ENCODE measurements at places on chromosomes 5 and 9. TPM values are rescaled to one million over a fixed set of nuclear protein-coding genes. Genes with fewer than 3 reads are reported as not detected.

Gene SH2D3C
- total RNA-seq, result 70.4 TPM

Gene PCDHGA6
- 0.12 TPM for total RNA-seq

Gene TLX3
- total RNA-seq, result not detected

Gene FCN1
- total RNA-seq, result not detected

Gene TAS2R1
- not detected for total RNA-seq

Gene TNC
- not detected for total RNA-seq

Gene MYMK
- not detected for total RNA-seq

Gene PCDHB8
- total RNA-seq, result not detected

Gene ARHGEF39
- 13.8 TPM for total RNA-seq

Gene PTCD2
- 8.9 TPM for total RNA-seq

Gene BSPRY
- total RNA-seq, result 2.5 TPM

Gene FAM169A
- 4.0 TPM for total RNA-seq

Gene EIF4E1B
- not detected for total RNA-seq

Gene INSL4
- not detected for total RNA-seq

Gene OBP2A
- total RNA-seq, result not detected

Gene COMMD10
- total RNA-seq, result 31.3 TPM

Gene BBLN
- 95.0 TPM for total RNA-seq

Gene HEMGN
- 2.0 TPM for total RNA-seq

Gene FAM221B
- total RNA-seq, result not detected

Gene AMBP
- not detected for total RNA-seq

Gene PLAC8L1
- total RNA-seq, result 0.39 TPM

Gene PCDH12
- 0.77 TPM for total RNA-seq

Gene PCDHA9
- total RNA-seq, result not detected

Gene PHPT1
- total RNA-seq, result 87.5 TPM

Gene ANKRD34B
- total RNA-seq, result not detected

Gene CDH9
- not detected for total RNA-seq

Gene PCDHB11
- total RNA-seq, result not detected

Gene EQTN
- not detected for total RNA-seq

Gene SPATA31A5
- total RNA-seq, result not detected

Gene PITX1
- 0.08 TPM for total RNA-seq

Gene NFIB
- not detected for total RNA-seq

Gene PCDHGA2
- not detected for total RNA-seq

Gene PCDHB12
- total RNA-seq, result not detected

Gene TLE1
- total RNA-seq, result 0.53 TPM

Gene FRMD3
- 1.0 TPM for total RNA-seq

Gene EGR1
- total RNA-seq, result 11.8 TPM

Gene CYSRT1
- total RNA-seq, result 0.36 TPM

Gene SLCO6A1
- not detected for total RNA-seq

Gene PNPLA7
- total RNA-seq, result 7.0 TPM

Gene ARHGEF37
- total RNA-seq, result 0.51 TPM

Gene SLC25A51
- 32.3 TPM for total RNA-seq

Gene NIPSNAP3A
- 19.7 TPM for total RNA-seq

Gene NPR3
- not detected for total RNA-seq

Gene PCDHGB6
- 0.05 TPM for total RNA-seq

Data from activated naive CD4-positive, alpha-beta T cell treated with anti-CD3 and anti-CD28 coated beads, Interleukin-2, amount 10 ng/mL, durations not matched to agents 5 hours and 36 hours (primary cell).